Heart left ventricle (tissue), 16 donors: ENCODE measurements at places on chromosomes 7 and 10. TPM values are rescaled to one million over a fixed set of nuclear protein-coding genes. Genes with fewer than 3 reads are reported as not detected.
A peak's percentile ranks its signal among the peaks of the same experiment; 100 is the strongest.

DNA sequence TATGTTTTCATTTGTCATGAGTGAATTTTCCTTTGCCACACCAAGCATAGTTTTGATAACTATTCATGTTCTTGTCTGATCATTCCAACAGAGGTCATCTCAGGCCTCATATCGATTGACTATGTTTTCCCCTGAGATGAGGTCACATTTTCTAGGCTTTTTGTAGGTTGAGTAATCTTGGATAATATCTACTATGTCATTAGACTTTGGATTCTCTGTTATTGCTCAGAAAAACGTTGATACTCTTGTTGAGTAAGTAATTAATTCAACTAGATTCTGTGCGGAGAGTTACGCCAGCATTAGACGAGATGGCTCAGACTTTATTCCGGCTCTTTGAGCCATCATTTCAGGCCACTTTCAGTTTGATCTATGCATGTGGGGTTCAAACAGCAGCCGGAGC is 57.7 kb downstream of the KLF6 start:
- DNase-seq: no peak

DNA sequence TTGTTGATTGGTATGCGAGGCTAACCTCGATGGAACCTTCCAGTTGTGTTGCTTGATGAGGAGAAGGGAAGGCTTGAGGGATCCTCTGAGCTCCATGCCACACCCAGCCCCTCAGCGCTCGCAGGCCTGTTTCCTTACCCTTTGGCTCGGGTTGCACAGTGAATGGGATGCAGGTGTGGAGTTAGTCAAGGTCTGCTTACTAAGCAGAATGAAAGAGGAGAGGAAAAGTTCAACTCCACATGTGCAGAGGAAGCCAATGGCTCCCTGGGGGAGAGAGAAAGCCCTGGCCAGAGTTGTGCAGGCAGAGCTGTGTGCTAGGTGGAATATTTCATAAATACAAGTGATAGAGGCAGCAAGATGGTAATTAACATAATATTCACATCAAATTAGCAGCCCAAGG is 85.5 kb downstream of the JCAD start:
- DNase-seq: no peak

- DNase-seq: no peak
Measured at GRCh38 chr10:29533046-29533445, 101.7 kb downstream of the SVIL start.

- DNase-seq: no peak
Measured at GRCh38 chr10:124546055-124546369, 84.4 kb downstream of the LHPP start.

GRCh38 chr10:109932968-109933367 is 9.7 kb upstream of the XPNPEP1 start:
- DNase-seq: no peak

DNA sequence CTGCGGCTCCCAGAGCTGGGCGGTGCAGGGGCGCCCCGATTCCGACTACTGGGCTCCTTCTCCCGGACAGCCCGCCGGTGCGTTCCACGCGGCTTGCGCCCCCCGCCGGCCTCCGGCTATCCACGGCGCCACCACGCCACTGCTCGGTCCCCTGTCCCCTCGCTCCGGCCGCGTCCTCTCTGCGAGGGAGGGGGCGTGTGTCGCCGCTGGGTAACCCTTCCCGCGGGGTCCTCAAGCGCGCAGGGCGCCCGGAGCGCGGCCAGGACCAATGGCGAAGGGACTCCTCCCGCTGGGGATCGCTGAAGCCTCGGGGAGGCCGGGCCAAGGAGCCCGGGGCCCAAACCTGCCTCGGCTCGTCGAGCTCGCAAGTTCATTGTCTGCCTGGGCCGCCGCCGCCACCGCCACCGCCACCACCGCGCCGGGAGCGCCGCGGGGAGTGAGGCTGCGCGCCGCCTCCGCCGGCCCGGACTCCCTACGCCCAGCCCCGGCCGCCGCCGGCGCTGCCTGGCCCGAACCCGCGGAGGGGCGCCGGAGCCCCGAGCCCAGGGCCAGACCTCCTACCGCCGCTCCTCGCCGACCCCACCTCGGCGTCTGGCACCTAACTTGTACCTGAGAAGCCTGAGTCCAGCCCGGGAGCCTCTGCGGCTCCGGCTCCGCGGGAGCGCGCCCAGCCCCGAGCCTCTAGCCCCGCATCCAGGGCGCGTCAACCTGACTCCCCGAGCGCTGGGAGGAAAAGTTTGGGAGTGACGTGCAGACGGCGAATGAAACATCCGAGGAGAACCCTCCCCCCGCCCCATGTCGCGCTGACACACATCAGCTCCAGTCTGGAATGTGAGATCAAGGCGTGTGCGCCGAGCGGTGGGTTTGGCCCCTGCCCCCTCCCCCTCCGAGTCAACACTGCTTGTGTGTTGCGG is at the start of gene CHST15:
Gene CHST15 (minus strand): TSS at position 739 of the 914 bp plus-strand sequence. CDS start 47,386 bp downstream, outside the sequence.
- DNase-seq: peak; percentile 56

DNA sequence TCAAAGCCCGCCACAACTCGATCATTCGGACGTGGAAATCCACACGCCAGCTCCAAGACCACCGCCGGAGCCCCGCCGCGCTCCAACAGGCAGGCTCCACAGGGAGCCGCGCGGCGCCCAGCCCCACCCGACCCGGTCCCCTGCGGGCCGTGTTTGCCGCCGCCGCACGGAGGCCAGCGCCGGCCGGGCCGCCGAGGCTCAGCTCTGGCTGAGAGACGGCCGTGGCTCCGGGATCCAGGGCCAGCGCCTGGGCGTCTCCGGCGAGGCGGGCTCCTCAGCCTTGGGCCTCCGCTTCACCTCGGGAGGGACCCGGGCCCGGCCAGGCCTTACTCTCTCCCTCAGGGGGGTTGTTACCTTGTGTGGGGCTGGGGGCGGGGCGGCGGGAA is 333 bp downstream of the SMNDC1 start:
- no peak for DNase-seq

DNA sequence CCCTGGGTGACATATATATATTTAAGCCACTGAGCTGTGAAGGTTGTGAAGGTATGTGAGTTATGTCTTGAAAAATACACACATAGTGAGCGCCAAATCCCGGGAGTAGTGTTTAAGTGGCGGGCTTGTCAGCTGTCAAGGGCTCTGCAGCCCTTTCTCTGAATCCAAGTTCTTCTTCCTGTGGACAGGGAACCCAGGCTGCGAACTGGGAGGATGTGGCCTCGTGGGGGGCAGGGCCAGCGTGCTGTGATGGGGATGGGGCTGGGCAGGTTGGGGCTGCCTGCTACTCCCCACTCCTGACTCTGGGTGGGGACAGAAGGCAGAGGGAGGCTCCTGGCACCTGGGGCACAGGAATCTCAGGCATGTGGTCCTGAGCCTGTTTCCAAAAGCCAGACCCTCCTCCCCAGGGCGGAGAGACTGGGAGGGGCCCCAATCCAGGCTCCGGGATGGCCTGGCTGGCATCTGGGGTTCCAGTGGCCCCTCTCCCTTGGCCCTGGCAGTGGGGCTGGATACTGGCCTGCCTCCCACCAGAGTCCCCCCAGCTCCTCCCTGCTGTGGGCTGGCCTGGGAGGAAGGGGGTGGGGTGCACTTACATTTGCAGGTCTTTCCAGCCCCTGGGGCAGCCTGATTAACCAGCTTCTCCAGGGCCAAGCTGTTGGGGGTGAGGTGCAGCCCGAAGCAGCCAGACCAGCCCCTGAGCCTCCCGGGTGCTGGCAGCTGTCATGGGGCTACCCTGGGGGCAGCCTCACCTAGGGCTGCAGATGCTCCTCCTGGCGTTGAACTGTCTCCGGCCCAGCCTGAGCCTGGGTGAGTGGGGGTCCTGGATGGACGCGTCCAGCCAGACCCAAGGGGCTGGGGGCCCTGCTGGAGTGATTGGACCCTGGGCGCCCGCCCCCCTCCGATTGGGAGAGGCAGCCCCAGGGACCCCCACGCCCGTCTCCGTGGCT is at the start of gene UPK3B:
Gene UPK3B (plus strand): TSS at position 622 of the 947 bp plus-strand sequence. CDS start 101 bp downstream, at position 723.
- no peak for DNase-seq

The SAP25 gene
- total RNA-seq: not detected

DNA sequence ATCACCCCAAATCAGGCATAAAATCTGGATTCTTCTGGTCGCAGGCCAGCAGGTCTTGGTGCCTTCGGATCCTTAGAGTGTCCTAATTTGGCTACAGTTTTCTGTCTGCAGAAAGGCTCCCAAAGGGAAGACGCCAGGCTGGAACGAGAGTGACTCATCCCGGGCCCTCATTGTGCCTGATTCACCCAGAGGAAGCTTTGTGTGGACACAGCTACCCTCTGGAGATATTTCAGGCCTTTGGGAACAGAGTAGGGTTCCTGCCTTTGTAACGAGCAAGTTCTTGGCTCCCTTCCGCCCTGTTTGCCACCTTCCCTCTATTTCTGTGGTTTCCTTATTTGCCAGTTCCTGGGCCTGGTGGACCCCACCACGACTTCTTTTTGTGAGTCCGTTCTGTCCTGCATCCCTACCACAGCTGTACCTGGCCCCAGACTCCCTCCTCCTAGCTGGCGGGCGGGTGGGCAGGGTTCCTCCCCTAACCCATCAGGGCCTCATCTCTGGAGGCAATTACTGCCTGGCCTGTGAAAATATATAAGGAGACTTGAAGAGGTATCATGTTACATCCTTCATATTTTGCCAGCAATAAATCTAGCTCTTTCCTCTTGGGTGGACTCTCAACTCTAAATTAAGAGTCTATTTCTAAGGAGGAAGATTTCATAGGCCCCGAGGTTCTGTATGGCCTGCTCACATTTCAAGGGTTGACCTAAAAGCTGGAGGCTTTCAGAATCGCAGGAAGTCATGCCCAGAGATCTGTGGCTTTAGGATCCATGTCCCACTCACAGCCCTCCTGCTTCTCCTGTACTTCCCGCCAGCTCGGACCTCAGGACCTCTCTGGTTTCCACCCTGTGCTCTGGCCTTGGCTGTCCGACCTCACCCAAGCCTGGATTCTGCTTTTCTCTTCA is 219.2 kb upstream of the ZNF32 start:
- DNase-seq: no peak

DNA sequence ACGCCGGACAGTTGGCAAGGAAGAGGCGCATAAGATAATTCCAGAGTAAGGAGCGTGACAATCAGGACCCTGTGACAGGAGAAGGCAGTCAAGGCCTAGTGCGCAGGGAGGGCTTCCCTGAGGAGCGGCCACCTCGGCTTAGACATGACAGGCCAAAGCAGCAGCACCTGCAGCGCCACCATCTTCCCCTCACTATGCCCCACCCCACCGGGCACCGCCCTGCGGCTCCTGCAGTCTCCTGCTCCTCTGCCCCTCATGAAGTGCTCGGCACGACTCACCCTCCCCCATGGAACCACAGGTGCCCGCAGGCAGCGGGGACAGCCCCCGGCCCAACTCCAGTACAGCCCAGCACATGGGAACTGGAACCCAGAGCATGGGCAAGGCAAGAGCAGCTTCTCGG is 11.8 kb downstream of the MAD1L1 start:
- no peak for DNase-seq

DNA sequence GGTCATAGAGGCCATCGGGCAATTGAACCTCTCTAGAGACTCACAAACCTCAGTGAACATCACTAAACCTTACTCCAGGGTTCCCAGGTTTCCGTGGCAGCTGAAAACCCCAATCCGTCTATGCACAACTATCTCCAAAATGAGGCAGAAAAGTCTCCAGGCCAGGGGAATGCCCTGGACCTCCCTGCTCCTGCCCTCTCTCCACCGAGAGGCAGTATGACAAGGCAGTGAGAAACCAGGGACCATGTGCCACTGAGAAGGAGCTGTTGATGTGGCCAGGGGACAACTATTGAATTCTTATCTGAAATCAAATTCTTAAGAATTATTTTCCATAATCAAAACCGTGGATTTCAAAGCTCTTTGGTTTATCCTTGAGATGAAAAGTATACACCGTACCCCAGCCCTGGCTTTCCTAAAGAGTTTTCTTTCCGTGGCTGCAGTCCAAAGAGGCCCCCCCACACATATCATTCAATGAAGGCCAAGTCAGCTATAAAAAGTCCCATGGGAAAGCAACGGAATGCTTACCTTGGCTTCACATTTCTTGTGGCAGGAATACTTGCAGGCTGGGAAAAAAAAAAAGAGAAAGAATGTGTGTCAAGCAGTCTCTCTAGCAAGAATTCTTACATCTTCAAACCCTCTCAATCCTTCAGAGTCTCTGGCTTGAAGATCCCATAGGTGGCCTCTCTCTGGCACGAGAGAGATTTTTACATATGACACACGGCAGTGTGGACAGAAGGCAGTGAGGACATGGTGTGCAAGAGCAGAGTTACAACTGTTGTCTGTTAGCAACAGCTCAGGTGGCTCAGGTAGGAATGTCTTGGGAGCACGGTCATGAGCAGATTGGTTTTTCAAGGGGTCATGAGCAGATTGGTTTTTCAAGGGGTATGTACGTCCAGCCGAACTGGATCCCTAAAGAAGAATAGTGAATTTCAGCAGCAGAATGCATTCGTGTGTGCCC is 75.2 kb downstream of the TNS3 start:
- DNase-seq: no peak

The LRRC18 gene
- total RNA-seq: not detected

- peak; percentile 11 for DNase-seq
Measured at GRCh38 chr10:70573599-70574506, 28.7 kb downstream of the PRF1 start.

GRCh38 chr7:86939197-86939814 is 120.1 kb downstream of the ELAPOR2 start:
- no peak for DNase-seq

DNA sequence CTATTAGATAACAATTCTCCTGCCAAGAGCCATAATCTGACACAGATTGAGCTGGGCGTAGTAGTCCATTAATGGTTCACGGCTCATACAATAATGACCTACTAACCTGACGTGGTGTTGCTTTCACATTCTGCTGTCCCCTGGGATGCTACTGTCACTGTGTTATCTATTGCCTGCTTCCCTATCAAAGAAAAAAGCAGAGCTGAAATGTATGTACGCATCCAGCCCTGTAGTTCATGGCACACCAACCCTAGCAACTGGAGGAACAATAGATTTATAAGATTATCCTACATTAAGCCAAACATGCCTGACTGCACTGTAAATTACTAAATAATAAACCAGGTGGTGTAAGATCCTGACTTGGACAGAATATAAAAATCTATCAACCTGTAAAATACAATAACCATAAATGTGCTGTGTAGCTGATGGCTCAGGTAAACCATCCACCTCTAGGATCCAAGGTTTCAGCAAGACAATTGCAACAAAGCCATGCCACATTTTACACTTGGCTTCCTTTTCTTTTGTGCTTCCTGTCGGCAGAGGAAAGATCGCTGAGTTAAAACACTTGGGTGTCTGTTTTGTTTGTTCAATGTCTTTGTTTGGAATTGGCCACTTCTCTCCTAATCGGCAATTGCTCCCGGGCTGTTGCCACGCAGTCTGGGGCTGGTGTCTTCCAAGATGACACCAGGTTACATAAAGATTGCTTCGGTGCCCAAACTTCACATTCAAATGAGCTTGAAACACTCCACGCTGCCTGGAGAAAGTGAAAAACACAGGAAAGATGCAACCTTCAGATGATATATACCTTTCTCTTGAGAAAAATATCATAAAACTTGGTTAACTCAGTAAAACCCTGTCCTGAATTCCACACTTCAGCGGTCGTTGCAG is 143.9 kb upstream of the MGMT start:
- no peak for DNase-seq

GRCh38 chr10:94066411-94066810 is 72.7 kb downstream of the PLCE1 start:
- no peak for DNase-seq

DNA sequence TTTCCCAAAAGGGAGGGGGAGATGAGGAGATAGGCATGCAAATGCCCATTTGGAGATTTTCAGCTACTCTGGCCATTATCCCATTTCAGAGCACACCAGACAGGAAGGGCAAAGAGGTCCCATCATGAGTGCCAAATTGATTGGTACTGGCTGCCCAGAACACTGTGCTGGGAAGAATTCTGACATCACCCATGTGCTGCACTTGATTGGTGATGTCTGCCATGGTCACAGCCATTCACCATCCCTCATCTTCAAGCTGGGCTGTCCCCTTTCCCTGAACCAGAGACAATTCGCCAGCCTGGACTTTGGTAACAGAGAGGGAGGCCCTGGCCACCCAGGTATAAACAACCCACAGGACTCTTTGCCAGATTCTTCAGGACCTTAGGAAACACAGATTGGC is 23.2 kb upstream of the RADIL start:
- no peak for DNase-seq
